ENCODE measurements at places on chromosomes 4 and X.

DNA sequence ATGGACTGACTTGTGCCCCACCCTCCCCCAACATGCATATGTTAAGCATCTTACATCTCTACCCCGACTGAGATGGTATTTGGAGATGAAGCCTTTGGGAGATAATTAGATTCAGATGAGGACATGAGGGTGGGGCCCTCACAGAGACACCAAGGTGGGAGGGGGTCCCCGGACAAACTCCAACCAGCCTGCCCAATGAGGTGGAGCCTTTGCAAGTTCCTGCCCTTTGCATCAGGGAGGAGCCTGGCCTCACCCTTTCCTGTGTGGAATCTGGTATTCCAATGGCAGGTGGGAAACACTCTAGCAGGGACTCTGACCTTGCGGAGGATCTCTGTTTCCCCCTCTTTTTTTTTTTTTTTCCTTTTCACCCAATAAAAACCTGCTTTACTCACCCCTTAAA lies 589.9 kb upstream of the BOD1L1 start:
- DNase-seq = no peak

DNA sequence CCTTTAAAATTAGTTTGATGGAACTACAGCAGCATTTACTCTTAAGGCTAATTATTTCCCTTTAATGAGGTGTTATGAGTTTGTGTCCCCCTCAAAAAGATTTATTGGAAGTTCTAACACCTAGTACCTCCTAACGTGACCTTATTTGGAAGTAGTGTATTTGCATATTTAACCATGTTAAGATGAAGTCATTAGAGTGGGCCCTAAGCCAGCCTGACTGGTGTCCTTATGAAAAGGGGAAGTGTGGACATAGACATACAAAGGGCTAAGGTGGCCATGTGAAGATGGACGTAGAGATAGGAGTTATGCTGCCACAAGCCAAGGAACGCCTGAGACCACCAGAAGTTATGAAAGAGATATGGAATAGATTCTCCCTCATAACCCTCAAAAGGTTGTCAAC lies 985.4 kb upstream of the INTU start:
- no peak for DNase-seq

GRCh38 chr4:170198747-170199146 lies 109.0 kb upstream of the AADAT start:
- DNase-seq = no peak

DNA sequence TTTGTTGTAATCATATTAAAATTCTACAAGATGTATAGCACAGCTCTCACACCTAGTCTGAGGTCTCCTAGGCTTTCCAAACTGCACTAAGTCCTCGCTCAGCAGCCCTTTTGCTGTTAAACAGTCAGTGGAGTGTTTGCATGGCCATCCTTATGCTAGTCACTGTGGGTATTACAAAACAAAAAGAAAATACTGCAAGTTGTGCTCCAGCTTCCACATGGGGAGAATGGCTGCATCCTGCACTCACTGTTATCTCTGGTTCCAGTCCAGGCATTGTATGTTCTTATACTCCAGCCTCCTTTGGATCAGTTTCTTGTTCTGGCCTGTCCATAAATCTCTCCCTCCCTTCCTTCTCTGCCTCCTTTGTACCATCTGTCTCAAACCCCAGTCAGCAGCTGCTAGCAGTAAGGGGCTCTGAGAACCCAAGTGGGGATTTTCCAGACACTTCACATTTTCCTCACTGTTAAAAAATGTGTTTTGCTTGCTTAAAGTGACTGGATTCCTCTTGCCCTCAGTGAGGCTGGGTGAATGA lies 38.5 kb upstream of the BMP15 start:
- no peak for DNase-seq

GRCh38 chr4:105137121-105137875 lies 9.4 kb upstream of the TET2 start:
- no peak for DNase-seq

DNA sequence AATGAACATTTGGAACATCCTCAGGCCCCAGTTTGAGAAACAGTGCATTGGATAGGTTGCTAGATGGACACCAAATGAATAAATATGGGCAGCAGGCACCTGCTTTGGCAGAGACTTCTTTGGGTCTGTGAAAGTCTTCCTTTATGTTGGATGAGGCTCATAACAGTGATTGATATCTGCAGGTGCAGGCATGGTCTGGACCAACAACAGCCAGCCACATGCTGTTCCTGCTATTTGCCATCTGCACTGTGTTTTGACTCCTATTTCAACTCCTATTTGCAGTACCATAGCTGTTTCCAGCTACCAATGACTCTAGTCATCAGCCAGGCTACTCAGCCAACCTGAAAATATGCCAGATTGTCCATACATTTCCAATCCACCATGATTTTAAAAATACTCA lies 60.9 kb downstream of the ANAPC4 start:
- DNase-seq = no peak

DNA sequence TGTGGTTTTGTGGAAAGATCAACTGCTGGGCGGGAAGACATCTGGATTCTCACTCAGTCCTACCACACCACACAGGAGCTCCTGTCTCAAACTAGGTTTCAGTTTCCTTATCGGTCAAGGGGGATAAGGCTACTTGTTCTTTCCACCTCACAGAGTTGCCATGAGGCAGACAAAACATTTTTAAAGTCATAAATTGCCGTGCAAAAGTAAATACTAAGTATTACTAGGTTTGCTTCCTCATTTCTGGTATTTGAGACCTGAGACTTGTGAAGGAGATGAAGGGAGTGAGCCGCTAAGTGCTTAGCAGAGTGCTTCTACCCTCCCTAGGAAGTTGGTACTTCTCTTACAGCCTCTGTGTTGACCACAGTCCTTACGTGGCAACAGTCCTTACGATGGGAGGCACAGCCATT lies 1.5 kb downstream of the LAP3 start:
- no peak for DNase-seq

GRCh38 chr4:169229571-169230028 lies 41.2 kb downstream of the SH3RF1 start:
- no peak for DNase-seq

DNA sequence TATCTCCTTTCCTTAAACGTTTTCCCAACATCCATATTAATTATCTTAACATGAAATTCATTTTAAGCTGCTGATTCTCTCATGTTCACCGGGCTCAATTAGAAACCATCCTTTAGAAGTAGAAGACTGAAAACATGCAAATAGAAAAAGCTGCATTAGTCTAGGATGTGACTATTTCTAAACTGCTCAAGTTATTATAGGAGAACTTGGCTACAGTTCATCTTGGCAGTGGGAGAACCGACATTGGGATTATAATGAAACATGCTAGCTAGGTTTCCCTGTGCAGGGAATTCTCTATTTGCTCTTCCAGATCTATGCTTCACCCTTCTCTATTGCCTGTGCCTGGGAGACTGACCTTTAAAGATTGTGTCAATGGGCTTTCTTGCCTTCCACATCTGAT lies 151.0 kb upstream of the PPARGC1A start:
- no peak for DNase-seq
